ENCODE measurements at places on chromosomes 2 and 18.

- no peak for DNase-seq
Measured at GRCh38 chr2:133570542-133570941, 2.3 kb upstream of the NCKAP5 start.

DNA sequence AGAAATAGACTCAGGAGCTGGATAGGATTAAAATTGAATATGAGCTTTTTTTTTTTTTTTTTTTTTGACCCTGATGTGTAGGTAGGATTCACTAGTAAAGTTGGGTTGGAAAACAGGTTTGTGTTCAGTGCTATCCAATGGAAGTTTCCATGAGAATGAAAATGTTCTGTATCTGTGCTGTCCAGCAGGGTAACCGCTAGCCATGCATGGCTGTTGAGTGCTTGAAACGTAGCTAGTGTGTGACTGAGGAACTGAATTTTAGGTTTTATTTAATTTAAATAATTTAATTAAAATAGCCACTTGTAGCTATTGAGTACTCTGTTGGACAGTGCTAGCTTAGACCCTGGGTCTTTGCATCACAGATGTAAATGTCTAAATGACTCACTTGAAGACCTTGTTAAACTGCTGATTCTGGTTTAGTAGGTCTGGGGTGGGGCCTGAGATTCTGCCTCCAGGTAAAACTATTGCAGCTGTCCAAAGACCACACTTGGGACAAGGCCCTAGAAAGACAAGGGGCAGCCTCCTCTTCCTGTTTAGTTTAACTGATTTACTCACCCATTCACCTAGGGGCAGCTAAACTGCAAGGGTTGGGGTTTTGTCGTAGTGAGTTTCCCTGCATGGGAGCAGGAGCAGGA is 84.7 kb upstream of the STON1 start:
- DNase-seq: no peak

GRCh38 chr2:56008661-56009431 is 85.3 kb upstream of the EFEMP1 start:
- no peak for DNase-seq

- no peak for DNase-seq
Measured at GRCh38 chr2:240155745-240156390, 15.4 kb upstream of the OTOS start.

GRCh38 chr2:2098458-2099167 is 232.5 kb downstream of the MYT1L start:
- DNase-seq: no peak

Data from activated CD8-positive, alpha-beta memory T cell treated with anti-CD3 and anti-CD28 coated beads, Interleukin-2, amount 50 U/mL, for 4 hours (primary cell).